ENCODE measurements at places on chromosomes 3 and 15.
A peak's percentile ranks its signal among the peaks of the same experiment; 100 is the strongest.

- no peak for DNase-seq
These were observed 22.8 kb upstream of the CEP152 start for GRCh38 chr15:48833526-48834239.

DNA sequence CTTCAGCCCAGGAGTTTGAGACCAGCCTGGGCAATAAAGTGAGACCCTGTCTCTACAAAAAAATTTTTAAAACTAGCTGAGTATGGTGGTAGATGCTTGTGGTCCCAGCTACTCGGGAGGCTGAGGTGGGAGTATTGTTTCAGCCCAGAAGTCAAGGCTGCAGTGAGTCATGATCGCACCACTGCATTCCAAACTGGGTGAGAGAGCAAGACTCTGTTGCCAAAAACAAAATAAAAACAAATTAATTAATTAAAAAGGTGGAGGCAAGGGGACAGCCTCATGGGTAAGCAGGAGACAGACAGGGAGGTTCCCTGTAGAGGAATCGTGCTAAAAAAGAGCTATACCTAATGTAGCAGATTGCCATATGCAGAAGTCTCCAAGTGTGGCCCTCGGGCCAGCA lies 12.6 kb downstream of the HAPLN3 start:
- DNase-seq, result no peak

DNA sequence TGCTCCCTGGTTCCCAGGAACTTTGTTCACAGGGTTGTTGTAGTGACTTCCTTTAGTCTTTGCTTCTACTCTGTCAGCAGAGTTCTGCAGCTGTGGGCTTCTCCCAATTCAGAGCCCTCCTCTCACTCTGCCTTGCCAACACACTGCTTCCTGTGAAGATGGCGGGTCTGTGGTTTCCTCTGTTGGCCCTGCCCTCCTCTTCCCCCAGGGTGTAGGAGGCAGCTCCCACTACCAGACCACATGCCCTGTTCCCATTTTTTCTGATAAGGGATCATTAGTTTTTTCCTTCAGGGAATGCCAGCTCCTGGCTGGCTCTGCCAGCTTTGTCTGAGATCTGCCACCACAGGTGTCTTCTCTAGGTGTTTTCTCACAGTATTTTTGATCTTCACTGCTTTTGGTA lies 12.7 kb downstream of the SPSB4 start:
- no peak for DNase-seq

- DNase-seq, result no peak
These were observed 77.4 kb downstream of the PTPRG start for GRCh38 chr3:61638741-61639140.

GRCh38 chr3:119350114-119350513 lies 55.9 kb downstream of the ARHGAP31 start:
- DNase-seq, result peak; percentile 47

DNA sequence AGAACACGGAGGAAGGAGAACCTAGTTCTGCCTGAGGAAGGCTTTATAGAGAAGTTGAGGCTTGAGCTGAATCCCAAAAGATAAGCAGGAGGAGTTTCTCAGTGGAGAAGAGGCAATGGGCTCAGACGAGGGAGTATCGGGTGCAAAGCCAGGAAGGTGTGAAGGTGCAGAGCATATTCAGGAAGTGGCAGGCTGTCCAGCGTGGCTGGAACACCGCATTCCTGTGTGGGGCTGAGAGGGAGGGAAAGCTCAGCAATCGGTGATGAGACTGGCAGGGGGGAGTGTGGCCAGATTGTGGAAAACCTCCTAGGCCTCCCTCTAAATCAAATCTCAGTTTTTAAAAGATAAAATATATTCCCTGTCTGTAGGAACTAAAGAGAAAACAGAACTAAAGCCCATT lies 63.0 kb downstream of the ARHGAP31 start:
- no peak for DNase-seq

DNA sequence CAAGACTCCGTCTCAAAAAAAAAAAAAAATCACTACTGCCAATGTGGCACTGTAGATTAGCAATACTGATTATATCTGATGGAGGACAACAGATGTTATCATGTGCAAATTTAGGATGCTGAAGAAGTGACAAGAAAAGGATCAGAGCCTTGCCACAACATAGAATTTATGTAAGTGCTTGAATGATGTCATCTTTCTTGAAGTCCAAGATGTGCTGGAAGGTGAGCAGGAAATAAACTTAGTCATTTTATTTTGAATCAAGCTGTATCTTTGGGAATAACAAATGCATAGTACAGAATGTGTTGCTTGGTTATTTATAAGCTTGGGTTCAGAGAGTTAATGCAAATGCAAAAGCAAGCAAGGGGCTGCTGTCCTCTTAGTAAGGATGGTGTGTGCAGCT lies 47.1 kb downstream of the IL12A start:
- DNase-seq, result no peak

GRCh38 chr15:80698676-80699075 lies 3.6 kb downstream of the ABHD17C start:
- DNase-seq, result no peak
